B cell (primary cell): ENCODE measurements at places on chromosomes 1 and 21. TPM values are rescaled to one million over a fixed set of nuclear protein-coding genes. Genes with fewer than 3 reads are reported as not detected.

DNA sequence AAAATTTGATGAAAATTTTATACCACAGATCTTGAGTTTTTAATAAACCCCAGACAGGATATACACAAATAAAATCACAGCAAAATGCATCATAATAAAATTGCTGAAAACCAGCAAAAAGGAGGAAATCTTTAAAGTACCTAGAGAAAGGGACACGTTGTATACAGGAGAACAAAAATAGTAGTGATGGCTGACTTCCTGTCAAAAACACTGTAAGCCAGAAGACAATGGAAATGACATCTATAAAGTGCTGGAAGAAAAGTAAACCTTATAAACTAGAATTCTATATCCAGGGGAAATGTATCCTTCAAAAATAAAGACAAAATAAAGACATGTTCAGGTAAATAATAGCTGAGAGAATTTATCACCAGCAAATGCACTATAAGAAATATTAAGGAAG is 14.6 kb upstream of the PTGFRN start:
- DNase-seq, result no peak

GRCh38 chr1:113451710-113452109 is 61.4 kb downstream of the MAGI3 start:
- DNase-seq, result no peak

- no peak for DNase-seq
Observed at GRCh38 chr1:183075861-183076260, 52.6 kb downstream of the LAMC1 start.

DNA sequence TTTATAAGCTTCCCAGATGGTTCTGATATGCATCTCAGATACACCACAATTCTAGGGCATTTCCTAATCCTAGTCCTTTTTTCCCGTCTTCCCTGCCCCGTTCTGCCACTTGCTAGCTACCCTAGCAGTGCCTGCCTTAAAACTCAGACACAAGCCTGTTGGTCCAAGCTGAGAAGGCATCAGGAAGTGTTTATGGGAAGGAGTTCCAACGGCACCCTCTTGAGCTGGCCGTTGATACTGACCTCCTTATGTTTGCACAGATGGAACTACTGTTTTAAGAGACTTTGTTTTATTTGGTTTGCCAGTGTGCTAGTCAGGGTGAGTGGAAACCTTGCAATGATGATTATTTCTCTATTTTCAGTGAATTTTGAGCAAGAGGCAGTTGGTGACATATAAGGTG is 67.2 kb downstream of the UCK2 start:
- DNase-seq, result no peak

DNA sequence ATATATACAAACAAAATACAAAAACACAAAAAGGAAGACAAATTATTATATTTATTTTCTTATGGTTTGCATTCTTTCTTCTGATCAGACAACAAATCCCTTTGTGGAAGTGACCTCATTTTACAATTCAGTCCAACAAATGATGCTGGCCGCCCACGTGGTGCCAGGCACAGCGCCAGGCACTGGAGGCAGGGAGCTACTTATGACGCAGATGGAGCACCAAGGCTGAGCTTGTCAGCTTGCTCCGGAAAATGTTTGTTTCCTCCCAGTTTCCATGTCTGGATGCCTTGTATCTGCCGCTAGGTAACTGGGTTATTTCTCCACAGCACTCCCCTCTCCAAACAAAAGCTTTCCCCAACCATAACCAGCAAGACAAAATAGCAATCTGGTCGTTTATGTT is 30.7 kb upstream of the CD34 start:
- DNase-seq, result no peak

- DNase-seq, result no peak
Observed at GRCh38 chr1:246001837-246002230, 505.2 kb downstream of the SMYD3 start.

- DNase-seq, result no peak
Observed at GRCh38 chr1:84785271-84786036, 95.2 kb upstream of the SSX2IP start.

GRCh38 chr1:231446138-231446537 is 24.1 kb upstream of the EGLN1 start:
- DNase-seq, result no peak

- no peak for DNase-seq
Observed at GRCh38 chr1:38179483-38179882, 132.9 kb upstream of the POU3F1 start.

DNA sequence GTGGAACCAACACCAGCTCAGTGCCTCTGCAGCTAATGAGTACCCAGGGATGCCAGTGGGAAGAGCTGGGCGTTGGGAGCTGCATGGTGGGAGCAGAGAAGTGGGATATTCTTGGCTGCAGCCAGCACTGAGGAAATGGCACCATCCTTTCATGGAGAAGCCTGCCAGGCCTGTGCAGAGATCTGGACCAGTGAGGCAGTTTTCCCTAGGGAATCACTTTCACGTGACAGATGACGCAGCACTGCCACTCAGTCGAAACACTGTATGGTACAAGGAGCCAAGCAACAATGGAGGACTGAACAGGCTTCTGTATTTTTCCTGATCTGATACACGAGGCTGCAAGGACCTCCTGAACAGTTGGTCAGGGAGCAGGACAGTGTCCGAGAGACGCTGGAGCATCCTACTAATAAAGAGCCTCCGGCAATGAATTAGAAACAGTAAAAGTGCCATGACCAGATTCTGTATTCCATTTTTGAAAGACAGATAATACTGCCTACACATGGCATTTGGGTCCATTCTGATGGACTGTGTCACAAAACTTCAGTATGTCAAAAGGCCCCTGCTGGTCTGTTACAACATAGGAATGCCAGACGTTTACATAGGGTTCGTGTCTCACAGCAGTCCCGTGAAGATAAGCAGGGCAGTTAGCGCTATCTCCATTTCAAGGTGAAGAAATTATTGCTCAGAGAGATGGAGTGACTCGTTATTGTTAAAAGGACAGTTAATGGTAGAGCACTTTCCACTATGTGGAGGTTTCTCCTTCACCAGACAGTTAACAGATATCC is 44.0 kb upstream of the LMO4 start:
- DNase-seq, result no peak

- no peak for DNase-seq
Observed at GRCh38 chr21:22319435-22319834, 1321.2 kb downstream of the NCAM2 start.

GRCh38 chr21:42317341-42317741 is 2.1 kb upstream of the TFF3 start:
- DNase-seq, result no peak

DNA sequence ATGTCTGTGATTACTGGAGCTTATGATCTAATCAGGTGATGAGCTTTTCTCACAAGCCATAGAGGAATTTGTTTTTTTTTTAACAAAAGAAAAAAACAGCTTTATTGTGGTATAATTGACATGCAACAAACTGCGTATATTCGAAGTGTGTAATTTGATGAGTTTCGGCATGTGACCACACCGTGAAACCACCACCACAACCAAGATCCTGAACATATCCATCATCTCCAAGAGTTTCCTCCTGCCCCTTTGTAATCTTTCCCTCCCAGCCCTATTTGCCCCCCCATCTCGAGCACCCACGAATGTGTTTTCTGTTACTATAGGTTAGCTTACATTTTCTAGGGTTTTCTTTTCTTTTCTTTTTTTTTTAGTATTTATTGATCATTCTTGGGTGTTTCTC is 4.7 kb downstream of the PGBD2 start:
- DNase-seq, result no peak

DNA sequence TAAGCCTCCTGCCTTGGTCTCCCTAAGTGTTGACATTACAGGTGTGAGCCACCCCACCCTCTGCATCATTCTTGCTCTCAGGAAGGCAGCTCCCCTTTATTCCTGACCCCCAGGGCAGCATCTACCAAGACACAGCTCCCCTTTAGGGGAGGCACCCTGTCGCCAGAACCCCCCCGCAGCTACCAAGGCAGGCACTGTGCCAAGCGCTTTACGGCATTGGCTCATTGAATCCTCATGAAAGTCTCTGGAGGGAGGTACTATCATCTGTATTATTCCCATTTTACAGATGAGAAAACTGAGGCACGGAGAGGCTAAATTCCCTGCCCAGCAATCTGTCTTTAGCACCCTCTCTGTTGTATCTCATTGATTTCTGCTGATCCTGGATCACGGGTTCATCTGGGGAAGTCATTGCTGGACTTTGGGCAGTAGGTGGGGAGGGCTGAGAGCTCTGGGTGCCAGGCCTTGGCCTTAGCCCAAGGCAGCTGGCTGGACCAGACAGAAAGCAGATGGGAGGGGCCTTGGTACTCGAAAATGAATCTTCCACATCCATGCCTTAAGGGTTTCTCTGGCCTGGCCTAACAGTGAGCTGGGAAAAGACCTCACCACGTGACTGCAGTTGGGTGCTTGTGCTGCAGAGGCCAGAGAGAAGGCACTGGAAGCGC is 5.9 kb downstream of the PLOD1 start:
- no peak for DNase-seq

PSMD4 gene
- 117 and 136 TPM in 2 replicates for polyA plus RNA-seq

RNF11 gene
- 10.0 and 36.3 TPM in 2 replicates for polyA plus RNA-seq

CEP170 gene
- polyA plus RNA-seq, result 27.3 and 43.1 TPM in 2 replicates
